Stimulated activated CD8-positive, alpha-beta memory T cell treated with anti-CD3 and anti-CD28 coated beads, Interleukin-4, amount 100 ng/mL, for 1 hour (primary cell): ENCODE measurements at places on chromosomes 4 and X.

DNA sequence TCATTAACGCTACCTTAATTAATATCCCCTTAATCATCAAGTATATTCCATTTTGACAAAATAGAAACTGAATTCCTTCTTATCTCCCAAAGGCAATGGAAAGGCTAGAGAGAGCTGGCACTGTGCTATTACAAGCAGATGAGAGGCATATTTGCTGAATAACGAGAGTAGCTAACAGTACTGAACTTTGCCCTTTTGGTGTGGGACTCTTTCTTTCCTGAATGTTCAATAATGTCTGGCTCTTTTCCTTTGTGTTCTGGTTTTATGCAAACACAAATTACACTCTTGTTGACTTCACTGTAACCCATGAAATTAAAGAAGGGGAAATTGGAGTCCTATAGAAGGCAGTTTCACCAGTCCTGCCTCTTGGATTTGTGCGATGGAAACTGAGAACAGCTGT, 63.5 kb downstream of the SHROOM3 start:
- DNase-seq: no peak

- DNase-seq: no peak
Measured at GRCh38 chr4:174628191-174628590, 105.9 kb upstream of the HPGD start.

GRCh38 chr4:155966171-155966570, 12.5 kb upstream of the CTSO start:
- no peak for DNase-seq

DNA sequence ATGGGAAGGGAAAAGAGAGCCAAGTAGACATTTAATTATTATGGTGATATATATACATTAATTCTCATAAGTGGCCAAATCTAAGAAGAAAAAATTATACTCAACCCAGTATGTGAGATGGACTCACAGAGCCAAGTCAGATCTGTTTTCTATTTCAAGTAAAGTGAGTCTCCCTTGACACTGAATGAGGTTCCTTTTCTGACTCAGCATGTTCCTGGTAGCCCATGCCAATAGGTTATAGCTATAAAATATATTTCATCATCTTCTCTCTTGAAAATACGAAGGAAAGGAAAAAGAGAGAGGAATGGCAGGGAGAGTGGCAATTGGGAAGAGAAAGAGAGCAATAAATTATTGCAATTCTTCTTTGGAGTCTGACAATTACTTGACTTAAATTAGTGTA, 68.8 kb upstream of the GRIA2 start:
- no peak for DNase-seq

DNA sequence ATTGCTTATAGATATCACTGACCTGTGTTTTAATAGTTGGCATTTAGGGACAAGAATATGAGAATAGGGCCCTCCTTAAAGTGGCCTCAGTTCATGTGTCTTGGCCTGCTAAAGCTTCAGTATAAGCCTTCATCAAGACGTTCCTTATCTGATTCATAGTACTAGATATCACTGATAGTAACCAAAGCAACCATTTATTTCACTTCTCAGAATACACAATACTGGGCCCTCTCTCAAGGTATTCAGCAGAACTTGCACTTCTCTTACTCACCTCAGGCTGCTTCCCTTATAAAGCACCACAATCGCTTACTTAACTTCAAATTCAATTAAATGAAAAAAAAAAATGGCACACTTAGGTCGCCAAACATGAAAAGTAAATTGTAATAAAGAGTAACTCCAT, 259.4 kb upstream of the PCDH7 start:
- no peak for DNase-seq

DNA sequence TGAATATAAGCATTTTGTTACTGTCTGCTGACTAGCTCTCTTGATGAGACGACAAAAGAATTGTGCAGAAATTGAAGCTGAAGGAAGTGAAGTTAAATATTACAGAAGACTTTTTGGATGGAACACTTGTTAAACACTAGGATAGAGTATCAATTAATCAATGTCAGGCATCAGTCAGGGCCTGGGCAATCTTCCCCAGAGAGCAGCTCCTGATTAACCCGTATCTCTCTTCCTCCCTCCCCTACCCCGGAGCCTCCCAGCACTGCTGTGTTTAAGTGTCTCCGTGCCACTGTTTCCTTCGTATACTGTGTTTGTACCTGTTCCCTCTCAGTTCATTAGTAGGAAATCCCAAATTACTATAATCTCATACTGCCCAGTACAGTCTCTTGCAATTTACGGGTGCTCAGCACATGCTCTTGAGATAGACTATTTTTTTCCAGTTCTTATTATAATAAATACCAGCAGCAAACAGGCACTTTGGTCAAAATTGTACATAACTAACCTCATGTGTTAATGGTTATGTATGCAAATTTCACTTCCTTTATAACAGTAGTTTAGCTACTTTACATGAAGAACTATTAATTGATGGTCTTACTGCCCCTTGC, 765.7 kb upstream of the FTHL17 start:
- no peak for DNase-seq

- DNase-seq: no peak
Measured at GRCh38 chr4:20615486-20616260, 84.6 kb upstream of the PACRGL start.

DNA sequence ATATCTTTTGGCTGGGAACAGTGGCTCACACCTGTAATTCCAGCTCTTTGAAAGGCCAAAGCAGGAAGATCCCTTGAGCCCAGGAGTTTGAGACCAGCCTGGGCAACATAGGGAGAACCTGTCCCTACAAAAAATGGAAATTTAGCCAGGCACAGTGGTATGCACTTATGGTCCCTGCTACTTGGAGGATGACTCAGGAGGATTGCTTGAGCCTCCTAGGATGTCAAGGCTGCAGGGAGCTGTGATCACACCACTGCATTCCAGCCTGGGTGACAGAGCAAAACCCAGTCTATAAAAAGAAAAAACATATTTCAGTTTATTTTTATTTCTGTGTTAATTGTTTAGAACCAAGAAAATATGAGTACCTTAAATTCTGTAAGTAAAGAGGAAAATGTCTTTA, 123.7 kb downstream of the CBR4 start:
- no peak for DNase-seq

GRCh38 chr4:127889903-127890302, 9.2 kb downstream of the PLK4 start:
- DNase-seq: no peak

- DNase-seq: no peak
Measured at GRCh38 chr4:56909086-56909894, 1.6 kb downstream of the REST start.

DNA sequence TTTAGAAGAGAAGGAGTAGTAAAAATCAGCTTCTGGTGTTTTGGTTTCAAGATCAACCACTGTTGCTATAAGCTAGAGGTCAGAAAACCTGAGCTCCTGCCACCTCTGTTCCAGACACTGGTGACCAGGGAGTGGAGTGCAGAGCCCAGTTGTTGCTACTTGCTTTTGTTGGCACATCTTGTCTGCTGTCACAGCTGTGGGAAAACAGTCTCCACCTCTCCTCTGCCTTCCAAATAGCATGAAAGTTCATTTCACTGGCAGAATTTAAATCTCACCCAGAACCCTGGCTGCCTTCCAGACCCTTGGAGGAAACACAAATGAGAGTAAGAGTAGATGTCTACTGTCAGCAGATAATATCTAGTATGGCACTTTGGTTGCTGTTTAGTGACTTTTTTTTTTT, 297.5 kb upstream of the KLF3 start:
- DNase-seq: no peak

DNA sequence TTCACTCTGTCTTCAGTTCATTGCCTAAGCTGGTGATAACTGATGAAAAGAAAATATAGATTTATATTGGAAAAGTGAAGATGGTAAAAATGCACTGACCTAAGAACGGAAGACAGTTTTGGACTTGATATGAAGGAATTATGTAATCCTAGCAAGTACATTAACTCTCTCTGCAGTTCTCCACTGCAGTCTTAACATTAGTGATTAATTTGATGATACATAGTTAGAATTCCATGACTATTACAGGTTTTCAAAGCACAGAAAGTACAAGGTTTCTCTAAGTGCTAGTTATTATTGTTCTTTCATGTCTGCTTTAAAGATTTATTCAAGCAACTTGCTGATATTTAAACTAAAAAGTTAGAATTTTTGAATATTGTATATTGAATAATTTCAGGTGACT, 1591.7 kb upstream of the ADGRL3 start:
- no peak for DNase-seq

- DNase-seq: no peak
Measured at GRCh38 chr4:160537681-160538080, 1434.8 kb downstream of the RAPGEF2 start.

DNA sequence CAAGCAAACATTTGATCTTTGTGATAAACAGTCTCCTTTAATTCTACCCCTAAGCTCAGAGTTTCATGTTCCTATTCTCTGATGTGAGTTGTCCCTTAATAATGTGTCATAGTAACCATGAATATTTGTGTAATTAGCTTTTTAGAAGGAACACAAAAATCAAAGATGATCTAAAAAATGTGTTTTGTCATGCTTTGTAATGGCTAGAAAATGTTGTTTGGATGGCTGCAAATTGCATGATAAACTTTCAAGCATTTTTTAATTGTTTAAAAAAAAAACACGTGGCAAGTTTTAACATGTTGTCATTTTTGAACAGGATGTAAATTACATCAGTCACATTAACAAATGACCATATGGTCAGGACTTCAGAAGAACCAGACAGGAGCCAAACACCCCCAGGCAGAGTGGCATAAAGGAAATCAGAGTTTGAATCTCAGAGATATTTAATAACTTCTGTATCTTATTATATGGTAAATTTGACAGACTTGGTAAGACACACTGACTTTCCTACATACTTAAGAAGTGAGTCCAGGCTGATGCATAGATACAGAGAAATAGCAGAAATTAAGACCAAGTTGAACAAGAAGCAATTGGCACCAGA, 223.9 kb upstream of the VEGFC start:
- DNase-seq: no peak

- no peak for DNase-seq
Measured at GRCh38 chr4:38591617-38592337, 72.2 kb upstream of the KLF3 start.

GRCh38 chr4:16597443-16597842, 301.0 kb downstream of the LDB2 start:
- no peak for DNase-seq

- DNase-seq: no peak
Measured at GRCh38 chr4:161816958-161817357, 346.8 kb downstream of the FSTL5 start.

DNA sequence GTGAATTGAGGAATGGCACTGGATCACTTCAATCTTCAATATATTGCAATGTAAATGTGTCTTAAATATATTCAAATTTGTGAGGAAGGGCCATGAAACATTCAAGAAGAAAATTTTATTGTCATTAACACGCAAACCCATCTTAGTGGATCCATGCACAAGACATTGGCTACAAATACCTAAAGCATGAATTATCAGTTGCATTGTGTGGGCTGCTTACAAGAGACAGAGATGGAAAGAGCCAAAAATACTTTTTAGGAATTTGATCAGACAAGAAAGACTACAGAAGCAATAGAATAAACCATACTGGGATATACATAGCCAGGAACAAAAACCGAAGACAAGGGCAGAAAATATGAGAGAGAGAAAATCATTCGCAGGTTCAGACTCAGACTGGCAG, 616.2 kb upstream of the GRIA3 start:
- DNase-seq: no peak

GRCh38 chr4:102430461-102430910, 70.7 kb upstream of the NFKB1 start:
- DNase-seq: no peak

- no peak for DNase-seq
Measured at GRCh38 chr4:109989618-109990017, 76.9 kb downstream of the EGF start.

DNA sequence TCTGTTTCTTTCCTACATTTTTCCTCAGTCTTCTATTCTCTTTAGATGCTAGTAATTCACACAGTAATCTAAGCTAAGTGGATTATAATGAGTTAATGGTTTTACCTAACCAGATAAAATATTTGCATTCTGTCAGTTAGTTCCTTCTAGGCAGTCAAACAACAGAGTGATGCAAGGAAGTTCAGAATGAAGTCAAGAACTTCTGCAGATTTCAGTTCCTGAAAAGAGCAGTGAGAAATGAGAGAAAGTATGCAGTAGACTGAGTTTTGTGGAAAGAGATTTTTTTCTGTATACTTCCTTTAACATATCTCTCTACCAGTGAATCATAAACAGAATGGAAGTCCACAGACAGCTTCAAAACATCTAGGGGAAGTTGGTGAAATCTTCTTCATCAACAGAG, 774.0 kb upstream of the POU3F4 start:
- DNase-seq: no peak

GRCh38 chr4:126955292-126956183, 677.2 kb upstream of the INTU start:
- DNase-seq: no peak

DNA sequence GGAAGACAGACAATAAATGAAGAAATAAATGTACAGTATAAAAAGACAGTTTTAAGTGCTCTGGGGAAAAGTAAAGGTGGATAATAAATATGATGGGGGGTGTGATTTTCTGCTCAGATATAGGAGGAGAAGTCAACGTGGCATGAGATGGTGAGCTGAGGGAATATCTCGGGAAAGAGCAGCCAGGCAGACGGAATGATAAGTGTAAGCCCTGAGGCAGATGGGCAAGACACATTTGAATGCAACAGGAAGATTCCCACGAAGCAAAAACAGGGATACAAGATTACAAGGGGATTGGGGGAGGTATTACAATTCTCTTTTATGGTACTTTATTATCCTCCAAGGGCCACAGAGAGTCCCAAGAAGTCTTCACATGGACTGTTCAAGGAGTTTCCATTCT, 11.1 kb downstream of the ANXA3 start:
- no peak for DNase-seq

DNA sequence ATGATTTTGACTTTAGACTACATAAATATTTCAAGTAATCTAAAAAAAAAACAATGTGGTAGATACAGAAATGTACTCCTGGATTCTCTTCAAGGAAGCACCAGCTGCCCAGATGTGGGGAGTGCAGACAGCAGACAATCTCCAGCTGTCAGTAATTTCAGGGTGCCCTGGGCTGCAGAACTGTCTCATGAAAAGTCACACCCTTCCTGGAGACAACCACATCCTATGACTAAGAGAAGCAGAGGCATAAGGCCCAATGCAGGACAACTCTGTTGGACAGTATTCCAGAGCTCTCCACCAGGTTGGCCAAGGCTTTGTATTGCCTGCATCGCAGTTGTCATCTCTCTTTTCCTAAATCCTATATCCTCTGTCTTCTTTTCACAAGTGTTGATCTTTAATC, 34.4 kb upstream of the BLTP1 start:
- no peak for DNase-seq

- no peak for DNase-seq
Measured at GRCh38 chr4:7214359-7214758, 22.0 kb downstream of the SORCS2 start.

- no peak for DNase-seq
Measured at GRCh38 chrX:40061871-40062524, 35.8 kb downstream of the BCOR start.

GRCh38 chr4:91935217-91935616, 368.5 kb upstream of the GRID2 start:
- no peak for DNase-seq
